D721Med (cell line): ENCODE measurements at places on chromosomes 13 and 19.

GRCh38 chr13:33197541-33197971, 88.0 kb downstream of the STARD13 start:
- DNase-seq = no peak

DNA sequence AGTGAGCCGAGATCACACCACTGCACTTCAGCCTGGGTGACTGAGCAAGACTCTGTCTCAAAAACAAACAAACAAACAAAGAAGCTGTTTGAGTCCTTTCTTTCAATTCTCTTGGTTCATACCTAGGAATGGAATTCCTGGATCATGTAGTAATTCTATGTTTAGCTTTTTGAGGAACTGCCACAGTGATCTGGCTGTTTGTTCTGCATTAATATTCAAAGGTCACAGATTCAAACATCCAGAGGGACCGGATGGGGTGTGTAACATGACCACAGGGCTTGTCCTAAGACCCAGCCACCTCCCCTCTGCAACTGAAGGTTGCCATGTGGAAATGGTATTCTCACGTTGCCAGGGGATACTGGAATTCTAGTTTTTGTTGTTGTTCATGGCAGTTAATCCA, 10.2 kb downstream of the COLGALT1 start:
- DNase-seq = no peak

- DNase-seq = no peak
Observed at GRCh38 chr19:52138983-52139251, 821 bp downstream of the ZNF616 start.

GRCh38 chr13:101951114-101951513, 450.7 kb downstream of the FGF14 start:
- DNase-seq = no peak

DNA sequence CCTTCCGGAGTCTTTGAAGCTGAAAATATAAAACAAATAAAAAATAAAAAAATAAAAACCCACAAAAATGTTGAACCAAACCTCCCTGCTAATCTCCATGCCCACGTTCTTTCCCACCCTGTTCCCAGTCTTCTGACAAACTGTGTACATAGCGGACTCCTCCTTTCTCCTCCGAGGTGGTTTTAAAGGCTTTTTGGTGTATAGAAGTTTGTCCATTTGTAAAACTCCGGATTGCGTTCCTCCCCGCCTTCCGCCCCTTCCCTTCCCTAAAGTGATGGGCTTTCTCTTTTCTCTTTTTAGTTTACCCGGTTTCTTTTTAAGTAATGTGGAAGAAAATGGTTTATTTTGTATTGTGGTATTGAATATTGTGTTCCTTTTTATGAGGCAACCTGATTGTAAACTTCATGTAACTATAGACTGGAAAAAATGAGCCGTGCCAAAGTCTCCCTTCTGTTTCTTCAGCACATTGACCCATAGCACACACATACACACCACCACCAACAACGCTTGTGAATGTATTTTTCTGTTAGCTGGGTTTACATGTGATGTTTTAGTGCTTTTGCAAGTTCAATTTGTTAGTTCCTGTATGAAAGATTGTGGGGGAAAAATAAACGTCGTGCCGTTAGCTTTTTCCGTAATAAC, 4.4 kb downstream of the ZIC2 start:
- DNase-seq = no peak

- DNase-seq = no peak
Observed at GRCh38 chr13:29509999-29510589, 85.4 kb downstream of the SLC7A1 start.

DNA sequence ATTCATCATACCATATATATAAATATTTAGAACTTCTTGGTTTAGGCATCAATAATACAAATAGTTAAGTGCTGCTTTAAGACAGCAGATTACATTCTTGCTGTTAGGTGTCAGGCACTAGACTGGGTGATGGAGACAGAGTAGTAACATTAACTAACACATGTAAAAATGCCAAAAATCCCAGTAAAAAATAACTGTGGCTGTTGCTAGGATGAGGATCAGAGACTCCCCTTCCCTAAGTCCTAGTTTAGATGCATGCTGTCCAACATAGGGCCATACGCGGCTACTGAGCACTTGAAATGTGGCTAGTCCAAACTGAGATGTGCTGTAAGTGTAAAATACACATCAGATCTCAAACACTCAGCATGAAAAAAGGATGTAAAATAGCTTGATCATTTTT, 94.7 kb downstream of the CDADC1 start:
- no peak for DNase-seq

DNA sequence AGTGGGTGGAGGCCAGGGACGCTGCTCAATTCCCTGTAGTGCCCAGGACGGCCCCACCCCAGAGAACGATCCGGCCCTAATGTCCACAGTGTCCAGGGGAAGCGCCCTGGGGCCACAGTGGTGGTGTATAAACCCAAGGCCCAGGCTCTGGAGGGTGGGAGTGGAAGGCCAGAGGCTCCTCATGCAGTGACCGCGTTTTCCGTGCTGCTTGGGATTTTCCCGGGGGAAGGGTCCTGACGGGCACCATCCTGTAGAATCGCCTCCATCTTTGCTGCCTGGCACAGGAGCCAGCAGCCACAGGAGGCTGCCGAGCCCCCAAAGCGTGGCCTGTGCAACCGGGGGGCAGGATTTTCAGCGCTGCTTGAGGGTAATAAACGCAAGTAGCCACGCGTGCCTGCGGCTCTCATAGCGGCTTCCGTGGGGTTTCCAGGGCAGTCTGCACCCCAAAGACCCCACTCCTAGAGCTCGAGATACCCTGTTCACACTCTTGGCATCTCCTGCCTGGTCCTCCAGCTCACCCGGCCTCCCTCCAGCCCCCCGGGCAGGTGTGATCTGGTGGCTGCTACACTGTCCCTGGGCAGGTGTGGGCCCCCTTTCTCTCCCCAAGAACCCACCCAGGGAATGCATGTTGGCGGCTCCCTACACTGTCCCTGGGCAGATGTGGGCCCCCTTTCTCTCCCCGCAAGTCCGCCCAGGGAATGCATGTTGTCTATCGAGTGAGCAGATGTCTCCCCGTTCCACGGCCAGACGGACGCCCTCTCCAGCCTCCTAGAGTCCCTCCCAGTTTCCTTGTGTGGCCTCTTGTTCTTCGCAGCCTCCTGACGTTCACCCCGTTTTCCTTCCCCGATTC, 2.2 kb downstream of the NCLN start:
- DNase-seq = no peak

DNA sequence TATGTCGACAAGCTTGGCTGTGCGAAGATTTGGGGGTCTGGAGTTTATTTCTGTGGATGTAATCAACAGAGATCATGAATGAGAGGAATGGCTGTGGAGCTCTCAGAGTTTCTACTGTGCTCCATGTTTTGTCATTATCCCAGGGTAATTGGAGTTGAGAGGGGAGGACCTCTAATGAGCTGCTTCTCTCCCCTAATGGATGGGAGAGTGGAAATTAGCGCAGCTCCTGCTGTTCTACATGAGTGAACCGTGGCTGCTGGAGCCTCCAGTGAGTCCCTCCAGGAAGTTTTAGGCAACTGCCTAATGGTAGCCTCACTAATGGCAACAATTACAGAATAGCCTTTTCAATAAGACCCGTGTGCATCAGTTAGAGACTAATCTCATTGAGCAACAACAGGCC, 31.3 kb upstream of the FGF9 start:
- no peak for DNase-seq

- no peak for DNase-seq
Observed at GRCh38 chr13:78326633-78327032, 276.7 kb downstream of the POU4F1 start.

- DNase-seq = no peak
Observed at GRCh38 chr19:35349614-35350521, 2.2 kb downstream of the FFAR1 start.

DNA sequence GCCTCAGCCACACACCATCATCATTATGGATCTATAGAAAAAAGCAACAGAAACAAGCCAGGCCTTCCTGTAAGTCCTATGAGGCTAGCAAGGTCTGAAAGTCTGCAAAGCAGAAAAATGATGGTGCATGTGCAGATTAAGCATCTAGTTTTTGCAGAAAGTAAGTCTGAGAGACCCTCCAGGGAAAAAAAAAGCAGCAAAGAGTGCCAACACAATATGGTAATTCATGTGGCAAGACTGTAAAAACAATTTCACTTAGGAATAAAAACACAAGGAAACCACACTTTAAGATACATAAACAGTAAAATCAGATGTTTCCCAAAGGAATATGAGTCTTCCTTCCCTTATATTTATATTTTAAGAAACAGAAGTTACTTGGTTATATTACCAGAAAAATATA, 112.3 kb upstream of the FBXL3 start:
- DNase-seq = no peak

DNA sequence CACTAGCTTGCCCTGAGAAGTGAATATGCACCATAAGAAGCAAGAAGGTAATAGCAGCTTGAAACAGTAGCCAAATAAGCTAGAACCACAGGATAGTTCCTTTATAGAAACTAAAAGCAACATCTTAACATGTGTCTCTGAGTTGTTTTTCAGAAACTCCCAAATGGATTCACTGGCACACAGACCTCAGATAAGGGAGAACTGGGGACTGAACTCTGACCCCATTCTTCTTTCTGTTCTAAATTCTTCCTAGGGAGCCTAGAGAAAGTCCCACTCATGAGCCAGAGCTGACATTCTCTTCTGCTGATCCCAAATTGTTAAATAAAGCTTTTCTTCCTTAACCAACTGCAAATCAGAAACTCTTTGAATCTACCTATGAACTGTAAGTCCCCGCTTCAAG, 146.1 kb downstream of the PCDH9 start:
- no peak for DNase-seq

DNA sequence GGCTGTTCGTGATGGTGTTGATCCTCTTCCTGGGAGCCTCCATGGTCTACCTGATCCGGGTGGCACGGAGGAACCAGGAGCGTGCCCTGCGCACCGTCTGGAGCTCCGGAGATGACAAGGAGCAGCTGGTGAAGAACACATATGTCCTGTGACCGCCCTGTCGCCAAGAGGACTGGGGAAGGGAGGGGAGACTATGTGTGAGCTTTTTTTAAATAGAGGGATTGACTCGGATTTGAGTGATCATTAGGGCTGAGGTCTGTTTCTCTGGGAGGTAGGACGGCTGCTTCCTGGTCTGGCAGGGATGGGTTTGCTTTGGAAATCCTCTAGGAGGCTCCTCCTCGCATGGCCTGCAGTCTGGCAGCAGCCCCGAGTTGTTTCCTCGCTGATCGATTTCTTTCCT, 12.2 kb upstream of the C19orf33 start:
- DNase-seq = no peak

DNA sequence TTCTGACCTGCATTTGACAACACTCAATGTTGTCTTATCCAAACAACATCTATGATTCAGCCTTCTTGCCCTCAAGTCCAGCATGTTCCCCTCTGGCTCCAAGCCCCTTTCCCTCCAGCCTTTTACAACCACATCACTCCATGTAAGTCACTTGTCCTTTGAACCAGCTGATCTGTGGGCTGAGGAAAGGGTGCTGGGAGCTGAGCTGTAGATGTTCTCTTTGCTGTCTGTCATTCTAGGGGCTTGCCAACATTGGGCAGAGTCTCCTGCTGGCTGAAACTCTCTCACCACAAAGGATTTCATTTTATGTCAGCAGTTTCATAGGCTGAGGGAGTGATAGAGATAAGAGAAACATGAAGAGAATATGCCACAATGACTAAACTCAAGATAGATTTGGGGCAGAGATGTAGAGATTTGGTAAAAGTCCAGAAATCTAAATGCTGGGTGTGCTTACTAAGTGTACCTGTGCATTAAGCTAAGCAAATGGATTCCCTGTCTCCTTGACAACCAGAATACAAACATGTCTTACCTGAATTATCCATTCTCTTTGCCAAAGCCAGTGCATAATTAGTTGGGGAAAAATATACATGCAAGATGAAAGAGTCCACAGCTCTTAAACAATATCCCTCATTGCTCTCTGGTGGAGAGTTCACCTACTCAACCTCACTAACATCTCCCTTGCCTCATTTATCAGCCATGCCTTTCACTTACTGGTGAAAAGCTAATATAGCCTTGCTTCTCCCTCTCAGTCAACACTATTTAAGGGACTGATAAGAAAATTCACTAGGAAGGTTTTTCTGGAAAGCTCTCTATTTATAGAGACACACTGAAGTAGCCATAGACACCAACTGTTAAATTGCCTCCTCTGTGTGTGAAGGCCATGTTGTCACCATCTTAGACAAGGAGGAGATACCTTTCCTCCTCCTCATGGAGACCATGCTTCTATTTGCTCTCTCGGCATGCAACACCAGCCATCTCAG, 175.5 kb upstream of the SERP2 start:
- no peak for DNase-seq

- DNase-seq = no peak
Observed at GRCh38 chr19:47499371-47499770, 15.4 kb upstream of the KPTN start.

DNA sequence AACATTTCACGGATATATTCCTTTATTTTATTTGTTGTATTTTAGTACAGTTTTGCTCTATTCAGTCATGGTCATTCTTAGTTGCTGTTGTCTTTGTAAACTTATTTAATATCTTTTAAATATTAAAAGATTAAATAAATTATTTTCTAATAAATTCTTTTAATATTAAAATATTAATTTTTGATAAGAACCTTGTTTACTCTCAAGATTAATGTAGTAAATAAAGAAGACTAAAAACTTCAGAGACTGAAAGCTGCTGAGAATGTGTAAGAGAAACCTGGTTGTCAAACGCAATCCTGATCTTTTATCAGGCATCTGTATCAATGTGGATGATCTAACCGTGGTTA, 34.4 kb upstream of the SACS start:
- DNase-seq = no peak

DNA sequence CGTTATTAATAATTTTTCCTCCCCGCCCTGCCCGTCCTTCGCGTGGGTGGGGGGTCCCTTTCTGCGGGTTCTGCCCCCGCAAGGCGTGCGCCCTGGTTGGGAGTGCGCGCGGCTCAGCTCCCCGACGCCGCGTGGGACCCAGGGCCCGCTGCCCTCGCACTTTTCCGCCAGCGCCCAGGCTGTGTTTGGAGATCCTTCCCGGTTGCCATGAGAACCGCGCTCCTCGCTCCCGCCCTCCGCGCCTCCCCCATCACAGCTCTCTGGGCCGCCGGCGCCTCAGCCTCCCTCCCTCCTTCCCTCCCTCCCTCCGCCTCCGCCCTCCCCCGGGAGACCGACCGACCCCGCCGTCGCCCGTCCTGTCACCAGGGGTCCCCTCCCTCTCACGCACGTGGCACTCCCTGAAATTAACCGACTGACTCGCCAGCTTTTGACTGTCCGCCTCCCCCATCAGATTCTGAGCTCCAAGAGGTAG, 2.4 kb upstream of the SSBP4 start:
- DNase-seq = peak; percentile 71

DNA sequence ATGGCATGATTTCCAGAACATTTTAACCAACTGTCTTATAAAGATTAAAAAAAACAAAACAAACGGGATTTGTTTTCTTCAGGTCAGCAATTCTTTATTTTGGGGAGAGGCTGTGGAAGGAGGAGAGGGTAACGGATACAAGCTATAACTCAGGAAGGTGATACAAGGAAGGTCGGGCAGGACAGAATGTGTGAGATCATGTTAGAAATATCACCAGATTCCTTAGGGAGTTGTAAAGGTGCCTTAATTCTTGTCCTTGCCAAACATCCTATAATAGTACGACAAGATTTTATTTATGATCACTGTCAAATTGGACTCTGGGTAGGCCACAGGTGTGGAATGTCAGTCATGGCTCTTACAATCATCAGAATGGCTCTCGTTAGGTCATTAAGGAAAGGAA, 503.1 kb downstream of the DIAPH3 start:
- no peak for DNase-seq

GRCh38 chr13:25980255-25980654, 71.6 kb downstream of the SHISA2 start:
- no peak for DNase-seq
